Stimulated activated CD4-positive, alpha-beta T cell treated with anti-CD3 and anti-CD28 coated beads, Interleukin-1b, Interleukin-23, amount 100 ng/mL, for 1 hour (primary cell): ENCODE measurements at places on chromosomes 6 and 20.

GRCh38 chr6:33215271-33216116 lies 7.2 kb downstream of the RING1 start:
- no peak for DNase-seq

GRCh38 chr6:45692021-45692420 lies 314.3 kb upstream of the SUPT3H start:
- no peak for DNase-seq

DNA sequence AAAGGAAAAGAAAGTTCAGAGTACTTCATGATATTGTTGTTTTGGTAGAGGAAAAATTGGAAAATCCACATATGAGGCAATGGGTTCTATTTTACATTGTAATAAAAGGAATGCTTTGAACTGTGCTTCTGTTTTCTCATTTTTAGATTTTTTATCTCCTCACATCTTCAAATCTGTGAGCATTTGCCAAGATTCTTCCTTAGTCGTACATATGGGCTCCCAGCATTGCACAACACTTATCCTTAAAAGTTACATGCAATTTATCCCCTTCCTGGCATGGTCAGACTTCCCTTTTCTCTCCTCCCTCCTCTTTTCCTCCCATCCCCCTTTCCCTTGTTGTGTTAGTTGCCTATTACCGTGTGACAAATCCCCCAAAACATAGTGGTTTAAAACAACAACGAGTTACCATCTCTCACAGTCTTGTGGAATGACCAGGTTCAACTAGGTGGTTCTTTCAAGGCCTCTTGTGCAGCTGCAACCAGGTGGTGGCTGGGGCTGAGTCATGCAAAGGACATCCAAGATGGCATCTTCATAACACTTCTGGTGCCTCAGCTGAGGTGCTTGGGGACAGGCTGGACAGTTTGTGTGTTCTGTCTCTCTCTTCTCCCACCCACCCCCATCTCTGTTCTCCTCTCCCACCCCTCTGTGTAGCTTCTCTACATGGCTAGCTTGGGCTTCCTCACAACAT lies 68.7 kb downstream of the TXNDC5 start:
- DNase-seq, result no peak

- no peak for DNase-seq
Observed at GRCh38 chr20:59039233-59039632, 3.4 kb downstream of the PRELID3B start.

- DNase-seq, result no peak
Observed at GRCh38 chr6:75493400-75494064, at the start of gene FILIP1. FILIP1 (minus strand) TSS chr6:75493800; CDS start chr6:75414972, 78,828 bp downstream.

GRCh38 chr6:4180652-4181255 lies 45.4 kb upstream of the ECI2 start:
- DNase-seq, result no peak

DNA sequence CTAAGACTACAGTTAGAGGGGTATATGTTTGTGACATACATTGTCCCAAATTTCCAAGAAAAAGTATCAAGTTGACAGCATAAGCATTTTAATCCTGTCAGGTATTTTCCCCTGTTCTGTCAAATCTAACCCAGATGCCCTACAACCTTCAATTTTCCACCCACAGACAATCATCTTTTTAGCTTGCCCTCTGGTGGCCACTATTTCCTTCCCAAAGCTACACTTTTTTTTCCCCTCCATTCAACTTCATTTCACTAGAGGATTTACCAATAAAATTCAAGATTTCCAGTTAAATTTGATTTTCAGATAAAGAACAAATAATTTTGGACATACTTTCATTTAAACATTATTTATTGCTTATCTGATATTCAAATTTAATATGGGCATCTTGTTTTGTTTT lies 286.6 kb downstream of the TENT5A start:
- DNase-seq, result no peak

DNA sequence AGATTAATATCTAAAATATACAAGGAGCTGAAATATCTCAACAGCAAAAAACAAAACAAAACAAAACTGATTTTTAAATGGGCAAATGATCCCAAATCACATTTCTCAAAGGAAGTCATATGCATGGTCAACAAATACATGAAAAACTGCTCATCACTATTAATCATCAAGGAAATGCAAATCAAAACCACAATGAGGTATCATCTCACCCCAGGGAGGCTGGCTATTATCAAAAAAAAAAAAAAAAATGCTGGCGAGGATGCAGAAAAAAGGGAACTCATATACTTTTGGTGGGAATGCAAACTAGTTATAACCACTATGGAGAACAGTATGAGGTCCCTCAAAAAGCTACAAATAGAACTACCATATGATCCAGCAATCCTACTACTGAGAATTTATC lies 34.6 kb downstream of the REPS1 start:
- no peak for DNase-seq

DNA sequence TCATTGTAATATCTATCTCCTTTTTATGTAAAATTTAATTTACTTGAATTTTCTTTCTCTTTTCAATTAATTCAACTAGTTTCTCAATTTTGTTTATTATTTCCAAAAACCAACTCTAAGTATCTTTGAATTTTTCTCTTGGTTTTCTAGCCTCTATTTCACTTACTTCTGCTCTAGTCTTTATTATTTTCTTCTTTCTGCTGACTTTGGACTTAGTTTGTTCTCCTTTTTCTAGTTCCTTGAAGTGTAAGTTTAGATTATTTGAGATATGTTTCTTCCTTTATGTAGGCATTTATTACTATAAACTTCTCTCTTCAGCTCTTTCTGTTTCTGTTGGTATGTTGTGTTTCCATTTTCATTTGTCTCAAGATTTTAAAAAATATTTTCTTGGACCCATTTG lies 70.8 kb downstream of the TNFAIP3 start:
- no peak for DNase-seq

GRCh38 chr6:3962291-3963280 lies 113.4 kb downstream of the FAM50B start:
- no peak for DNase-seq

DNA sequence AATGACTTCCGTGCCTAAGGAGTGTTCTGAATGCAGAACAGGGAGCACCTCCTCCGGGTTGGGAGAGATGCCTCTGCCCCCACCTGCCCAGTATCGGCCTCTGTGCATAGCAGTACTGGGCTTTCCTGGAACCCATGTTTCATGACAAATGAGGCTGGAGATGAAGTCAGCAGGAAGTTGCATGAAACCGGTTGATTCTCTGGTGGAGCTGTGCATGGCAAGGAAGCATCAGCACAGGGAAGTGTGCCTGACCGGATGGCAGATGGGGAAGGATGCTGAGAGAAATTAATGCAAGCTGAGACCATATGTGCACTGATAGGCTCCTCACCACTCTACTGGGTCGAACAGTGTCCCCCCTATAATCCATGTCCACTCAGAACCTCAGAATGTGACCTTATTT lies 155.5 kb downstream of the CDH26 start:
- DNase-seq, result no peak

DNA sequence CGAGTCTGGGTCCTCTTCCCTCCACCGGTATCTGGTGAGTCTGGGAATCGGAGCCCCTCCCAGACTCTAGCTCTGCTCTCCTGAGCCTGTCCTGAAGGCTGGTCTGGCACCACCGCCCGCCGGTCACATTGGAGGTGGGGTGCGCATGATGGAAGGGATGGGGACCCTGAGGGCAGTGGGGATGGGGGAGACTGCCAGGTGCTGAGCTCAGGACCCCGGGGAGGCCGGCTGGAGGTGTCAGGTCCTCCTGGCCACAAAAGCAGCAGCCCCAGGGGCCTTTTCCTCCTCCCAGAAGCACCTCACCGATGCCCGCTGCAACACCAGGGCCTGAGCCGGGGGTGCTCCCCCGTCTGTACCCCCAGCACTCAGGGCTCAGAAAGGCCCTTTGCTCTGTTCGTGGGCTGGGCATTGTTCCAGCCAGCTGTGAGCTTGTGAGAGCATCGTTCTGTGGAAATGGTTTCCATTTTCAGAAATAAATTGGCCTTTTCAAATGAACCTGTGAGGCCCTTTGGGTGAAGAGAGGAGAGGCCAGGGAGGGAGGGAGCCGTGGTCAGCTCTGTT lies 2.5 kb upstream of the NPBWR2 start:
- no peak for DNase-seq

GRCh38 chr6:167682125-167682524 lies 144.6 kb upstream of the AFDN start:
- no peak for DNase-seq

DNA sequence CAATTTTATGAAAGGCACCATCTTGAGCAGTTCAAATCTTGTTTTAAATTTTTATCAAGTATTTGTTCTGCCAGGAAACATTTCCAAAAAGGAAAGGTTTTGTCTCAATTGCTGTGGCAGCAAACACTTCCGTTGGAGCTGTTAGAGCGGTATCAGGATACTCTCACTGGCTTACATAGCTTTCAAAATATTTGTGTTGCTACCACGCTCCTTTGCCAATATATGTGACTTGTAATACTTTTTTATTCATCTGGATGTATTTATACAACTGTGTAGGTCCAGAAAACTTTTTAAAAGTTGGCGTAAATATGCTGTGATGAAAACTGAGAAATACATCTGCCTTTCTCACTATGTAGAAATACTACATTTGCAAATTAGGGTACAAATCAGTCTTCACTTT lies 37.8 kb upstream of the NHSL1 start:
- DNase-seq, result no peak

DNA sequence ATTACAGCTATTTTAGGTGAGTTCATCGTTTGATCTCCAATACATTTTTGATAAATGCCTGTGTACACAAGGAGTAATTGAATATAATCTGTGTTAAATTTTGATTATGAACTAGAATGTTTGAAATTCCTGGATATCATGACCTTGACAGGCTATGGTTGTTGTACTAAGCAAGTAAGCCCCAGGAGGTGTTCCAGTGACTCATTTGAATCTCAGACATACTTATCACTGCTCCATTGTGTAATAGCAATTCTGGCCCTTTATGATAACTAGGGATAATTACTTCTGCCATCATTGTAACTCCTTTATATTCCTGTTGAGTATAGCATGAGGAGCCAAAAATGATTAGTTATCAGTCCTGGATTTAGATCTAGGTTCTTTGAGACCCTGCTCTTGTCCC lies 1424.6 kb upstream of the ADGRB3 start:
- DNase-seq, result no peak

DNA sequence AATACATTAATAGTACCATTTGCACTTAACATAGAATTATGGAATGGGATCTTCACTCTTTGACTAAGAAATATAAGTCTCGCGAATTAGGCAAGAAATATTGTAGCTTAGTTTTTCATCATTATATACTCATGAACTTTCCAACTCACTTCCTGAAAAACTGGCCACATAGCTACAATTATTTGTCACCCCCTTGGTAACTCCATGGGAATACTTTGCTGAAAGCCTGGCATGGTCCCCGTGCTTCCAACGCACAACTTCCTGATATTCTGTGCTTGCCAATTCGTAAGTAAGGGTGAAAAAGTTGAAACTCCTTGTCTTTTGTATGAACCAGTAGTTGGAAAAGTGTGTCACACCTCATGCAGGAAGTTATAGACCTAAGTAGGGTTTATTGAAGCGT lies 23.7 kb upstream of the HLA-DQA1 start:
- DNase-seq, result no peak

- DNase-seq, result no peak
Observed at GRCh38 chr20:4261333-4262284, 246.3 kb upstream of the RNF24 start.

DNA sequence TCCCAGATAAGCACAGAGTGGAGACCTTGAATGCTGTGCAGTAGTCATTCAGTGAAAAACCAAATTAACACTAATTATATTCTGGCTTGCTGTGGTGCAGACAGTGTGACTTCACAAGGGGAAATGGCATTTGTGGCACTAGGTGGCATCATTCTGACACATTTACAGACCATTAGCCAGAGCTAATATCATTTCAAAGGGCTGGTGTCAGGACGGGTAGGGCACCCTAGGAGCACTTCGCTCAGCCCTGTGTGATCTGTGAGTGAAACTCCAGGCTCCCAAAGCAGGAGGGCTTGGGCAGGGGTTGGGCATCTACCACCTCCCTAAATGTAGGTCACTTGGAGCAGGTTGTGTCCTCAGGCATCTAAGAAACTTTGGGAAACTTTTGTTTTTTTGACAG lies 555.8 kb downstream of the PKHD1 start:
- no peak for DNase-seq

- DNase-seq, result no peak
Observed at GRCh38 chr6:124494956-124495664, 467.1 kb upstream of the RNF217 start.

DNA sequence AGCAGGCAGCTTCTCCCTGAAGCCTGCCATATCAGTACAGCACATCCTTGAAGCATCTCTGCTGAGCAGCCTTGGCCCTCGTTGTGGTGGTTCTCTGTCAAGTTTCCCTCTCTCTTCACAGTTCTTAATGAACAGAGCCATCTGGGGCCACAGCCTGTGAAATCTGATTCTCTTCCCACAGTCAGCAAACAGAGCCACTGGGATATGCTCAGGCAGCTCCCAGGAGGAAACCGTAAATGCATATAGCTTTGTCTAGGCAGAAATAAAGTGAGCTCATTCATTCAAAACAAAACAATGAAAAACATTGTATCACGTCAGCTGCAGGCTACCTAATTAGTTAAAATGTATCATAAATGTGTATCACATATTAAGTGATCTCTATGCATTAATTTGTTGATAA lies 80.3 kb downstream of the TBC1D7 start:
- no peak for DNase-seq

GRCh38 chr6:38617856-38618255 lies 21.9 kb downstream of the BTBD9 start:
- DNase-seq, result no peak

DNA sequence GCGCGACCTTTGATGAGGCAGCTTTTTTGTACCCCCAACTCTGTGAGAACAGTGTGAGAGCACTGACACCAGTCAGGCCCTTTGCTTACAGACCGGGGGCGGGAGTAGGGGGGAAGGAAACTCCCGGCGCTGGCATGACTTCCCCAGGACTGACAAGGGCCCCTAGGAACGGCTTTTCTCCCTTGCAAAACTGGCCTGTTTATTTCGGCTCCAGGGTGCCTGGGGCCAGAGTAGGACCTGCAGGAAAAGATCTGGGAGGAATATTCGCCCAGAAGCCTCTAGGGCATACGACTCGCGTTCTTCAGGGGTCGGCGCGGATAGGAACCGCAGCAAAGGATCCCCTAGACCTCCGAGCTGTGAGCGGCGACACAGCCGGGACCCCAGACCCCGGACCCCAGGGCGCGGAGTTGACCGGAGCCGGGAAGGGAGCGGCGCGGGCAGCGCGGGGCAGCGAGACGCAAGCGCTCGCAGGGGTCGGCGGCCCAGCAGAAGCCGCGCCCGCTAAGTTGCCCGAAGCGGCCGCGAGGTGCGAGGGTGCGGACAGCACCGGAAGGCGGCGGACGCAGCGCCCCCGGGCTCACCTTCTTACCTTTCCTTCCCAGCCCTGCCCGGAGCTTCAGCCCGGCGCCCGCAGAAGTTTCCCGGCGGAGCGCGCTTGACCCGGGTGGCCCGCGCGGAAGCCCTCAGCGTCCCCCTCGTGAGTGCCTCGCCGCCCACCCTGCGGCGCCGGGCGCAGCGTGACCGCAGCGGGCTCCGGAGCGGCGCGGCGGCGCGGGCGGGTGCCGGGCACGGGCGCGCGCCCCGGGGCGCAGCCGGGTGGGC lies at the start of gene POPDC3:
TSS of gene POPDC3 (minus strand) at position 771 of the 822 bp plus-strand sequence. CDS start 18,105 bp downstream, outside the sequence.
- no peak for DNase-seq

- no peak for DNase-seq
Observed at GRCh38 chr6:169990095-169991030, 238.9 kb downstream of the ERMARD start.
